ENCODE measurements at places on chromosomes 3 and 15.

- ATAC-seq: peak; percentile 13
These were observed 88.6 kb downstream of the LPP start for GRCh38 chr3:188242436-188243123.

DNA sequence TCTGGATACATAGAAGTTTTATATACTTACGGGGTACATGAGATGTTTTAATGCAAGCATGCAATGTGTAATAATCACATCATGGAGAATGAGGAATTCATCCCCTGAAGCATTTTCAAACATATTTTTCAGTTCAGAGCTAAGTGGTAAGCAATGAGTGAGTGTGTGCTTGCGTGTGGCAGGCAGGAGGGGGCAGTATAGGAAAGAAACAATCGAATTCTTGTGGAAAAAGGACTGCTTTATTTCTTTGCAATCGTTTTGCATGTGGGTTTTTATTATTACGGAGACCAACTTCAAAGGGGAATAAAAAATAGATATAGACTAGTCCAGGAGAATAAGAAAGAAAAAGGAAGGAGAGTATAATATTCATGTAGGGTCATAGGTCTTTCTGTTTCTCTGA is 271.6 kb downstream of the CHL1 start:
- no peak for ATAC-seq

DNA sequence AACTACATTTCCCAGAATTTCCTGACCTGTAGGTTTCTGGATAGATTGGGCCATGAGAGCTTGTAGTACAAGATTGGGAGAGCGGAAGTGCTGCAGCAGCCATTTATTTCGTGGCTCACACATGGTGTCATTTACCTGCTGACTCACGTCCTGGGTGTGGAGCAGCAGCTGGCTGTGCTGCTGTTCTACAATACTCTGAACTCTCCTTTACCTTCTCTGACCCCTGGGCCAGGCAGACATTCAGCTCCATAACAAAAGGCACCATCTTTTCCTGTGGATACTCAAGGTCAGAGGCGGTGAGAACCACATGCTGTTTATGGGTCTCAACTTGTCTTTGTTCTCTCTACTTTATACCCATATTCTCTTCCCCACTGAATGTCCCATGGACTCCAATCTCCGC is 490.2 kb downstream of the IGSF11 start:
- no peak for ATAC-seq

GRCh38 chr15:92083190-92083589 is 229.7 kb downstream of the SLCO3A1 start:
- no peak for ATAC-seq

DNA sequence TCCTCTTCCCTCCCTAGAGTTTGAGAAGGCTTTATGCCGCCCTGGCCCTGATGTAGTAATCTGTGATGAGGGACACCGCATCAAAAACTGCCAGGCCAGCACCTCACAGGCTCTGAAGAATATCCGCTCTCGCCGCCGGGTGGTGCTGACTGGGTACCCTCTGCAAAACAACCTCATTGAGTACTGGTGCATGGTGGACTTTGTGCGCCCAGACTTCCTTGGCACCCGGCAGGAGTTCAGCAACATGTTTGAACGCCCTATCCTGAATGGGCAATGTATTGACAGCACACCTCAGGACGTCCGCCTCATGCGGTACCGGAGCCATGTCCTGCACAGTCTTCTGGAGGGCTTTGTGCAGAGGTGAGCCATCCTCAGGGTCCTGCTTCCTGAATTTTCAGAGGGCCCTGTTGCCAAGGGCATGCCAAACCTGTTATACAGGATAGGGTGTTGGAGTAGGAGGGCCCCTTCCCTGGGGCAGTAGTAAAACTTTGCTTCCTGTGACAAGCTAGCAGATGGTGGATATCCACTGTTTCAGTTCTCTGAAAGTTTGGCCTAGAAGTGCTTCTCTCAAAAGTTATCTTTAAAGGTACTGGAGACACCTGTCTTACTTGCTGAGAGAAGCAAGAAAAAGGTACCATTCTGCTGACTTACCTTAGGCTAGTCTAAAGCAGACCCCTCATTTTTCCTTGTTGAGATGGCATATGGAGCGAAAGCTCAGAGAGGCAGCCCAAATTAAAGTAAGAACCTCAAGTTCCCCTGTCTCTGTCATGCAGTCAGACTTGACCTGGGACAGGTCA is 33.7 kb upstream of the TEX264 start:
- ATAC-seq: no peak

DNA sequence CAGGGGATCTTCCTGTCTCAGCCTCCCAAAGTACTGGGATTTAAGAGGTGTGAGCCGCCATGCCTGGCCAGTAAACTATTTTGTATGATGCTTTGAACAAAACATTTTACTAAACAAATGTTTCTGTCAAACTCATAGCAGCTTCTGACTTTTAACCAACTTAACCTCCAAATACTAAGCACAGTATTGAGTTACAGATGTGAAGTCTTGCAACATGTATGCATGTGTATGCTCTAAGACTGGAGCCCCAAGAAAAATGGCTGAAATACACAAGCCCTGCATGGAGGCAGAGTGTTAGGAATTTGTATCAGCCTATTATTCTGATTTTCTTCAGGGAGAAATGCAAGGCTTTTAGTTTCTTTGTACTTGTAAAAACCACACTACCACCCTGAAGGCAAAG is 137.1 kb downstream of the CBLB start:
- no peak for ATAC-seq

GRCh38 chr3:139534992-139535879 is 4.3 kb downstream of the RBP1 start:
- ATAC-seq: no peak
